Activated T-cell treated with anti-CD3 and anti-CD28 coated beads, Interleukin-2, amount 50 U/mL, for 4 hours (primary cell): ENCODE measurements at places on chromosomes 3 and 15.

GRCh38 chr15:82909080-82909815 lies 43.3 kb downstream of the HOMER2 start:
- DNase-seq: no peak

DNA sequence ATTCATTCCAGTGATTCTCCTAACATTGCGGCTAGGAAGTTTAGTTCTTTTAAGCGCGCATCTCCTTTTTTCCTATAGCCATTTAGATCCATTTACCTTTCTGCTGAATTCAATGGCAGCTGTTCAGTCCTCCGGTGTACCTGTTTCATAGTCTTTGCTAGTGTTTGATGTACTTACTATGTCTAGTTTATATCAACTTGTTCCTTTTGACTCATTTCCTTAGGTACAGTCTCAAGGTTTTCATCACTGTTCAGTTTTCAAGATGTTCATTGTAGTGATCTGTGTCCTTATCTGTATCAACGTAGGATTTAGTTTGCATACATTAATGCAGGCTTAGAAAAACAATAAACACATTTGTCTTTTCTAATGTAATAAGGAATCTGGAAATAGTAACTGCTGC lies 59.0 kb upstream of the MBNL1 start:
- DNase-seq: no peak

DNA sequence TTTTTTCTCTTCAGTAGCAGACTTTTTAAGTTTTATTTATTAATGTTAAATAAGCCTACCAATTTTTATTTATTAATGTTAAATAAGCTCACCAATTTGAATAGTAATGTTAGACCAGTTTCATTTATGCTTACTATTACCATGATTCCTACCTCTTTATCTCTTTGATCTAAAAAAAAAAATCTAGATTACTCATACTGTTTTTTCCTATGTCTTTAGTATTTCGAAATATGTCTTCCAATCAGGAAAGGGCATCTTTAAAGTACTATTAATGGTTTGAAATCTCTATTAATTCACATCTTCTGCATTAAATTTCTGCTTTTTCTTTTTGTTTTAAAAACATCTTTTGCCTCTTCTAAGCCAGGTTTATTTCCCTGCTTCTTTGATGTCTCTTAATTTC lies 27.5 kb upstream of the MAPKBP1 start:
- DNase-seq: no peak

GRCh38 chr3:67067251-67067650 lies 69.1 kb downstream of the KBTBD8 start:
- no peak for DNase-seq

DNA sequence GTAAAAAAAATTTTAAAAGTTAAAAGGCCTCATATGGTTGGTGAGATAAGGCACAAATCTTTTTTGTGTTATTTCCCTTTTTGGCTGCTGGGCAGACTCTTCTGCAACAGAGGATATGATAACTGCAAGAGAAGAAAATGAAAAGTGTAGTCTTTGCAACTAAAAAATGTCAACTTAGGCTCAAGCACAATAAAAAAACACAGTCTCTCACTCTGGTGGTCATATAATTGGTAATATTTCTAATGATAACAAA lies 15.4 kb downstream of the COMMD2 start:
- DNase-seq: no peak

- no peak for DNase-seq
Observed at GRCh38 chr3:146339349-146339748, 88.4 kb upstream of the PLSCR4 start.

GRCh38 chr15:74245342-74245931 lies 9.3 kb downstream of the CCDC33 start:
- DNase-seq: no peak

DNA sequence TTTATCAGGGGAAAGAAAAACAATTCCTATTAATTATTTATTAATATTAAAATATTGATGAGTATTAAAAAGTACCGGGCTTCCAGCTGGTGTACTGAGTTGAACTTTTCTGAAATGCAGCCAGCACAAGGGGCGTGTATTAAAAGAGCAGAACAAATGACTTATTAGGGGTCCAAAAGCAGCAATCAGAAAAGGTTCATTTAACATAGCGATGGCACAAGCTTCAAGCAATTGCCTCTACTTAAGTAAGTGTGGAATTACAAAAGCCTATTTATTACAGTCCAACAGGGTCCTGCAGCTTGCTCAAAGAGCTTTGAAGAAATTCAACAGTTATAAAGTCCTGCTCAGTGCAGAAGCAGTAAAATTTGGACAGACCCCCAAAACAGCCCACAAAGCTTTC lies 285.6 kb downstream of the EPHA3 start:
- DNase-seq: no peak

DNA sequence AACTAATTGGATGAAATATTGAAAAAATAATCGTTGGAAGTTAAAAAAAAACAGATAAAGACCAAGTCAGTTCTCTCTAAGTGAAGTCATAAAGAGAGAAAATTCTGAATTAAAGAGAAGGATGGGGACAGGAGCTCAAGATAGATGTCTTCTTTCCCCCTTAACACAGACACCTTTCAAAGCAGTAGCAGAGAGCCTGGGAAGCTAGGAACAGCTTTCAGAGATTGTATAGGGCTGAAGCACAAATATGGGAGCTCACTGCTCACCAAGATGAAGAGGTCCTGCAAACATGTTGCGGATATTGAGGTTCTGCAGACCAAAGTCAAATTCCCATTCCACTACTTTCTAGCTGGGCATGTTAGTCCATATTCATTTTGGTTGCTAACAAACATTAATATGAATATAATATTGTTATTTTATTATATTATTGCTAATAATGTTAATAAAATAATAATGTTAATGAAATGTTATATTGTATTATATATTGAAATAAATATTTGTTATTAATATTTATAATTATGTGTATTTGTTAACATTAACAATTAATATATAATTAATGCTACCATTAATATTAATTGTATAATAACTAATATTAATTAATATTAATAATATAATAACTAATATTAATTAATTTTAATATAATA lies 319.1 kb downstream of the OXSM start:
- no peak for DNase-seq

GRCh38 chr3:117303443-117303842 lies 593.9 kb downstream of the TUSC7 start:
- DNase-seq: no peak

GRCh38 chr3:98691897-98692296 lies 71.2 kb upstream of the ST3GAL6 start:
- DNase-seq: no peak

DNA sequence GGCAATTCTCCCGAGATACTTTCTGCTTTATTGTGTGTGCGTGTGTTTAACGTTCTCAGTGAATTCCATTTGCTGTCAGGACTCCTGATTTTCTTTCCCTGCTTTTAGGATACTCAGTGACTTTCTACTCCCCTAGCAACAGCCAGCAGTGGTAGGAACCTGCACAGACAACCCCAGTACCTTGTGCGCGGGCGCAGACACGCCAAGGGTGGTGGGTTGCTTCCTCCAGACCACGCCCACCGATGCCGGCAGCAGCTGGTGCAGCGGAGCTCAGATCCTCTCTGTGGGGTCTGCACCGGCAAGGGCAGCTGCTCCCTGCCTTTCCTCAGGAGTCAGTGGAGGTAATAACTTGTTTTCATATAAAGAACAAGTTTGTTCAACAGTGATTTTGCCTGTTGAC lies 225.1 kb upstream of the NDN start:
- no peak for DNase-seq

- no peak for DNase-seq
Observed at GRCh38 chr3:46934498-46935167, 41.9 kb downstream of the CCDC12 start.

GRCh38 chr15:88177451-88177850 lies 79.1 kb downstream of the NTRK3 start:
- DNase-seq: no peak

DNA sequence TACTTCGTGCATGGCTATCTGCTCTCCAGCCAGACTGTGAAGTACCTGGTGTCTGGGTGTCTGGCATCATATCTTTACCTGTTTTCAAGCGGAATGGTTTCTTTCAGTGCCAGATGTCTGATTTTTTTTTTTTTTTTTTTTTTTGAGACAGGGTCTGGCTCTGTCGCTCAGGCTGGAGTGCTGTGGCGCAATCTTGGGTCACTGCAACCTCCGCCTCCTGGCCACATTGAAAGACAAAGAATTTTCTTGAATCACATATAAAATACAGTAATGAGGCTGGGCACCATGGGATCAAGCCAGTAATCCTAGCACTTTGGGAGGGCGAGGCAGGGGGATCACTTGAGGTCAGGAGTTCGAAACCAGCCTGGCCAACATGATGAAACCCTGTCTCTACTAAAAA lies 2.8 kb upstream of the MESP1 start:
- no peak for DNase-seq

- no peak for DNase-seq
Observed at GRCh38 chr3:17330660-17331059, 411.8 kb downstream of the TBC1D5 start.

DNA sequence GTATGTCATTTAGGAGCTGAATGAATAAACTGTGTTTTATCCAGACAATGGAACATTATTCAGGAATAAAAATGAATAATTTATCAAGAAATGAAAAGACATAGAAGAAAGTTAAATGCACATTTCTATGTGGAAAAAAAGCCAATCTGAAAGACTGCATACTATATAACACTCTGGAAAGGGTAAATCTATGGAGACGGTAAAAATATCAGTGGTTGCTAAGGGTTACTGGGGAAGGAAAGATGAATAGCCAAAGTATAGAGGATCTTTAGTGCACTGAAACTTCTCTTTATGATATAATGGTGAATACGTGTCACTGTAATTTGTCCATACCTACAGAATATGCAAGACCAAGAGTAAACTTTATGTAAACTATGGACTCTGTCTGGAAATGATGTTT lies 46.0 kb upstream of the PEX5L start:
- no peak for DNase-seq

GRCh38 chr3:97822359-97822775 lies 556 bp downstream of the CRYBG3 start:
- DNase-seq: peak; percentile 6

DNA sequence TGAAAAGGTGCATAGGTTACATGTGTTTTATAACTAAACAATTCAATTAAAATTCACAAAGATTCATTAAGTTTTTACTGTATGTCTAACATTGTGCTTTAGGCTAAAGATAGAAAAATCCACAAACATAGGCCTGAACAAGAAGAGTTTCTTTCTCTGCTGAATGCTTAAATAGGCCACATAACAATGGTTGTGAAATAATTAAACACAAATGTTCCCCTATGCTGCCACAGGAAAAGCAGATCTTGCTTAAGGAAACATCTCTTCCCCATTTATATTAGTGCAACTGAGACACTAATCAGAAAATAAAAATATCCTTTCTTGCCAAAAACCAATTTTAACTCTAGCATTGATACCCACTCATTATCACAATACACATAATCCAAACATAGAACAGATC lies 725.4 kb upstream of the DPPA4 start:
- no peak for DNase-seq

GRCh38 chr3:185696039-185696438 lies 109.9 kb downstream of the SENP2 start:
- no peak for DNase-seq
